Pancreas (tissue), 10 donors: ENCODE measurements at places on chromosomes 4 and X.

GRCh38 chr4:3660086-3660927 is 105.9 kb upstream of the ADRA2C start:
- DNase-seq = peak; percentile 18

DNA sequence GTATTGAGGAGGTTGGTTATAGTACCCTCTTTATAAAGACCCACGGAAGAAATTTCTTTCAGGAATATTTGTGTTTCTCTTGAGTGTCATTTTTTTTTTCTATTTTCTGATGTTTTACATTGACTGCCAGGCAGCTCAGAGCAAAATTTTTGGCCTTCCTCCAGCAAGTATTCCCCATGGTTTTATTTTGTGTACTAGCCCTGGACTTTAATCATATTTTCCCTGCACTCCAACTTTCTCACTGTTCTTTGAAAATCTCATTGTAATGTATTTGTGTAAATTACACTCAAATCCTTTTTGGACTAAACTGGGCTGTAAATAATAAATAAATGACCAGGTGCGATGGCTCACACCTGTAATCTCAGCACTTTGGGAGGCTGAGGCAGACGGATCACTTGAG is 45.6 kb upstream of the USP46 start:
- no peak for DNase-seq

DNA sequence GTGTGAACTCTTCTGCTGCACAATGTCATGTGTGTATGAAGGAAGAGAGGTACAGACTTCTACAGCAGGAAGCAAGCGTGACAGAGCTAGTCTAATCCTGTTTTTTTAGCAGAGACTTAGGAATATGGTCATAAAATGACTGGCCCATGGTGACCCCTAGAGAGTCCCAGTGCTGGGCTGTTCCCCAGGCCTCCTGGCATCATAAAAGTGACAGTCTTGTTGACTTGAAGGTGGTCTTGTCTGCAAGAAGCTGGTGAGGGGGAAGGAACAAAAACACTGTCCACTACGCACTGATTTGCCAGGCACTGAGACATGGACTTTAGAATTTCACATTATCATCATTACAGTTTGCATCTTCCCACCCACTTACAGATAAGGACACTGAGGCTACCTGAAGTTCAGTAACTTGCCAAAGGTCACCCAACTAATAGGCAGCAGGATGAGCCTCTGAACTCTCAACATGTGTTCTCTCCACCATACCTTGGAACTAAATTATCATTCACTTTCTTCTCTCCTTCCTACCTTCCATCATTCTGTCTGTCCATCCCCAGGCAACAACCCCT is 63.0 kb downstream of the HADH start:
- DNase-seq = no peak

DNA sequence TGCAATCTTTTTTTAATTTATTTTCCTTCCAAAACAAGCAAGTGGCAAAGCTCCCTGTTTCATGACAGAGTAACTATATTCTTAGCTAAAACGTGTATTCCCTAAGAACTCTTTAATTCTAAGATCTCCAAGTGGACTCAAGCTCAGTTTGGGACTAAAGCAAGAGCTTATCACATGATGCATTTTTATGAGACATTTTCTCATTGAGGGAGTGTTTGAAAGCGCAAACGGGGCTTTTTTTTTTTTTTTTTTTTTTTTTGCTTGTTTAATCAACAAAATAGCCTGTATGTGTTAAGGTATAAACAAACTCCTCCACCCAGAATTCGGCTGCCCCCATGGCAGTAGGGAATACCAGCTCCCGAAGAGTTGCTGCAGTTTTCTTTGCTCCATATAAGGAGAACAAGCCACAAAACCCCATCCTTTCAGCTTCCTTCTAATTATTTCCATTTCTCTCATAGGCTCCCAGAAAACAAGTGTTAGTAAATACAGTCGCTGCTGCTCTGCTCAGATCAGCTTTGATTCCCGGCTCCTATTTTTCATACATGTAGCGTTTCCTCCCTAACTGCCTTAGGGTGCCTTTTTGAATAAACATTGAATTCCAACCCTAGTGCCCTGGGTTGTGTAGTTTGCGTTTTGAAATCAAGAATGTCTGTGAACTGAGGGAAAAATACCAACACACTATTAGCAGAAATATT is 669 bp upstream of the PPARGC1A start:
- DNase-seq = no peak

- peak; percentile 15 for DNase-seq
Measured at GRCh38 chrX:65985922-65986588, 53.8 kb downstream of the VSIG4 start.

- DNase-seq = no peak
Measured at GRCh38 chr4:24769571-24769970, 25.8 kb upstream of the SOD3 start.

GRCh38 chrX:30010471-30010870 is 204.9 kb upstream of the MAGEB2 start:
- DNase-seq = no peak
